Stimulated activated CD8-positive, alpha-beta memory T cell treated with anti-CD3 and anti-CD28 coated beads, Interleukin-15, amount 100 ng/mL, for 4 hours (primary cell): ENCODE measurements at places on chromosomes 6 and 20.

DNA sequence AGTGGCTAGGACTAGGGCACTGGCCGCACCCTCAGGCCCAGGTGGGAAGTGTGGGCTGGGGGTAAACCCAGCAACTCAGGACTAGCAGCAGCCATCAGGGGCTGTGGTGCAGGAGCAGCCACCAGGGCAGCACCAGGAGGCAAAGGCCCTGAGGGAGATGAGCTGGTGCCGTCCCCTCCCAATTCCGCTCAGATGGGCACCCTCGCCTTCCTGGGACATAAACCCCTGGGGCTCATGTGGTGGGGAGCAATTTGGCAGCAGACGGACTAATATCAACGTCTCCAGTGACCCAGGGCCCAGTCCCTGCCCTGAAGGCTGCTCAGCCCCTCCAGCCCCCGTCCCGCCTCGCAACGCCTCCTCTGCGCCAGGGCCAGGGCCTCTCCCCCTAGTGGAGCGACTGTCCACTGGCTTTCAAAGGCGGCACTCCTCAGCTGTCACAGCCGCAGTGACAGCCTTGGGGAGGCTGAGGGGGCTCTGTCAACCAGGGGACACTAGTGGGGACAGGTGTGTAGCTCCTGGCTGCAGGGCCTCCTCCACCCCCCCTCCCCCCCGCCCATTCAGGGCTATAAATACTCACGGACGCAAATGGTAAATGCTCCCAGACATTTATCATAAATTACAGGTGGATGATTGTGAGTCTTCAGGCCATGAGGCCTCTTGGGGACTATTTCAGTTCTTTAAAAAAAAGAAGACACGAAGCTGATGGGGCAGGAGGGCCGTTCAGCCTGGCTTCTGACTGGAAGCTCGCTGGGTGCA lies 349.9 kb downstream of the ZFAND3 start:
- DNase-seq, result no peak

DNA sequence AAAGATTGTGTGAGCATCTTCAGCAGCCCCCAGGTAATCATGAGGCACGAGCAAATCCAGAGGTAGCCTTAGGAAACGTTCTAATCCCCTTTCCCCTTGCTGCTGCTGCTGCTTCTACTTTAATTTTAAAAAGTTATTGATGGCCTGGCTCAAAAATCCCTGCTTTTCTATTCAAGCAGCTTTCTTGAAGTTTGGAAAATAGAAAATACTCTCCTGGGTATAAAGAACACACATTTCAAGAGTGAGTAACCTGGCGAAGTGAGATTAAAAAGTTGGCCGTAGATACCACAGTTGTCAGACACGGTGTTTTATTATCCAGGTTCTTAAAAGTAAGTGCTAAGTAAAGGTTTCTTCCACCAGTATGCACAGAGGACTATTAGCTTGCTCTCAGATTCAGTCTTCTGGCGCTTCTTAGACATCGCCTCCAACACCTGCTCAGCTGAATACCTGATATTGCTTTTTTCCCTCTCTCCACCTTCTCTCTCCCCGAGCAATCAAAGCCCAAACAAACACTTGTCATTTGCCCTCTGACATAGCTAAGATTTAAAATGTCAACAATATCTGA lies 150.7 kb downstream of the EDN3 start:
- no peak for DNase-seq

DNA sequence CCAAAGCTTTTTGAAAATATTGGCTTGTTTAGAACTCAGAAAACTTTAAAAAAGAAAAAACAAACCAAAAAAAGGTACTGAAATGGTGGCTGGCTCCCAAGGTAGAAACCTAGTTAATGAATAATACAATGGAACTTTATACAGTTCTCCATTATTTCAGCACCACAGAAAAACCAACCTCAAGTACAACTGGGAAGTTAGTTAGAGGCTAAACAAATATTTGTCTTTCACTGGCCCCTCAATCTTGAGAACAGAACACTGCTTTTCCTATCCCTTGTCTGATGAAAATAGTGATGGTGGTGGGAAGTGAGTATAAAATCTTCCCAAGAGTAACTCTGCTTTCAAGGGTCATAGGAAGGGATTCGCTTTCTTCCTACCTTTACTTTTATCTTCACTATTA lies 126.5 kb downstream of the REV3L start:
- DNase-seq, result no peak

GRCh38 chr20:48683467-48684175 lies 144.2 kb downstream of the PREX1 start:
- no peak for DNase-seq

DNA sequence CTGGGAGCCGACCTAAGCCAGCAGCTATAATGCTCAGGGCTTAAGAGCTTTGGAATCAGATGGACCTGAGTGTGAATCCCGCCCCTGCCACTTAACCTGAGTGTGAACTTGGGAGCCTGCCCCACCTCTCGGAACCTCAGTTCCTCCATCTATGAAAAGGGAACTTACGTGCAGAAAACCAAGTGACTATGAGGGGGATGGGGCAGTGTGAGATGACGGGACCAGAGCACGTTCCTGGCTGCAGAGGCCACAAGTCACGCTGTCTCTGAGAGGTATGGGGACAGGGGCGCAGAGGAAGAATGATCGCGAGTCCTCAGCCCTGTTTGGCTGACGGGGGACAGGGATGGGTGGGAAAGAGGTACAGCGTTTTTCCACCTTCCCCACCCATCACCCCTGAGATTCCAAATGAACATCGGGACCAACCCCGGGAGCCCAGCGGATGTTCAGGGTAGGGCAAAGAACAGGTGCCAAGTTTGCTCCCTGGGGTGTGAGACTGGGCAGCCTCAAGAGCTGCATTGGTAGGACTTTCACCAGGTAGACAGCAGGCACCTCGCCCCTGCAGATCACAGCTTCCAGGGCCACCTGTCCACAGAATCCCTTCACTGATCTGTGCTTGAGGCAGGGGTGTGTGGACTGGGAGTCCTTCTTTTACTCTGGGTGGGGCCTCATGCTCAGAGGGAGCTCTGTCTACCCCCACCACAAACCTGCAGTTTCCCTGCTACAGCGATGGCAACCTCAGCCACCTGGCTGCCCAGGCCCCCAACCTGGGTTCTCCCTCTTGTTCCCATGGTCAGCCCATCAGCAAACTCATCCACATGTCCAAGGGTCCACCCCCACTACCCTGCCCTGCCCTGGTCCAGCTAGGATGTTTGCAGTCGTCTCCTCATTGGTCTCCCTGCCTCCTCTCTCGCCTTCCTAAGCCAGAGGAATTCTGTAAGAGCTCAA lies 85.8 kb downstream of the CEBPB start:
- no peak for DNase-seq

GRCh38 chr6:70389261-70389660 lies 24.0 kb upstream of the FAM135A start:
- DNase-seq, result no peak

GRCh38 chr6:118401325-118401975 lies 146.6 kb upstream of the PLN start:
- DNase-seq, result no peak

DNA sequence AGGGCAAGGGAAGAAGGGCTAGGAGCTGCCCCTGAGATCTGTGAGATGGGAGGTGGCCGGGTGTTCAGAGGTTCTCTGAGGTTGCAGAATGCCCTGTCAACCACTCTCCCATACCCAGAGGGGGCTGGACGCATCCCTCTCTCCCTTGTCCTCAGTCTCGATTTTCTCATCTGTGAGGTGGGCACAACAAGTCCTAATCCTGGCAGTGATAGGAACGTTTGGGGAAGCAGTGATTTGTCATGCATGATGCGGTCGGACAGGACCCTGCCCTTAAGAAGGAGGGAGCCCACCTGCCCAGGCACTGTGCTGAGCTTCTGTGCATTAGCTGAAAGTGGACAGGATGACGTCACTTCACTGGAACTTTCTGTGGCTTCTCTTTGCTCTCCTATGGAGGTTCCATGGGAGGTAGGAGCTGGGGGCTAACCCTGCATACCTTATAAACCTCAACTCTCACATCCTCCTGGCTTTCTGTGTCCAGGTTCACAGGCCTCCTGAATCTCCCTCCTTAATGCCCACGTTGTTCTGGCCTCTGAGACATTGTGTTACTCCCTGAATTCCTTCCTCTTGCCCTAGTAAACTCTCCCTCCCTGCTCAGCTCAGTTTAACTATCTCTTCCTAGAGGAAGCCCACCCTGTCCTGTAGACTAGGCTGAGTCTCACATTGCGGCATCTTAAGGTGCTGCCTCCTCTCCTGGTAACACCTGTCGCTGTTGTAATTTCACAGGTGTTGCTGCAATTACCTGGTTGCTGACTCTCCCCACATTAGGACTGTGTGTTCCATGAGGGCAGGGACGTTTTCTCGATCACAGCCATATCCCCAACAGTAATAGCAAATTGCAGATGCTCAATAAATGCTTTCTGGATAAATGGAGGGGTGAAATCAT lies 30.1 kb upstream of the CSNK2A1 start:
- DNase-seq, result no peak

DNA sequence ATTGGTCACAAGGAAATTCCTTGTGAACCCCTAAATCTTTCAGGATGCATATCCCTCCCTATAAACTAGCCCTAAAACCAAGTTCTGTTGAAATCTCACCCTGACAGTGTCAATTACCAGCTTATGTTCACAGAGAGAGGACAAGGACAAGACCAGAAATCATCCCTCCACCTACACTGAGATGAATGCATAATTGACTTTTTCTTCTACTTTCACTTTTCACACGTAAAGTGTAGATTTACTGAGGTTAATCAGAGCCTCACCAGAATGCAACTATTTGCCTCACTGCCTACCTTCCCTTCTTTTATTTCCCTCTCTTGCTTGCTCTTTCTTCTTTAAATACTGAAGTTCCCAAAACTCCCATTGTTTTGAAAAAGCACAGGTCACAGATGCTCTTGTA lies 15.3 kb upstream of the NKAIN2 start:
- no peak for DNase-seq

- DNase-seq, result no peak
These were observed 4.6 kb downstream of the KCNK5 start for GRCh38 chr6:39224523-39225182.

DNA sequence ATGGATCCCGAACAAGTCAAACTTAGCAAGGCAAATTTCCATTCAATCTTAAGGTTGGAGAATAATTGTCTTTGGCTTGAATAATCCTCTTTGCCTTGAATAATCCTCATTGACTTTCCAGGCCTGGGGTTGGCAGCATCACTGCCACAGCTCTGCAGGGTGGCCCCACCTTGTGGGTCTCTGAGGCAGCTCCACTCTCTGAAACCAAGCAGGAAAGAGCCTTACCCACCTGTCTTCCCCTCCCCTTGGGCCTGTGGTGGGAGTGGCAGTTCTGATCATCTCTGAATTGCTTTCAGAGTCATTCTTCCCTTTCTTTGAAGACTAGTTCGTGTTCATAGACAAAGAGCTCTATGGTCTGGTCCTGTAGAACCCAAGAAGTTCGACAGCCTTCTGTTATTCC lies 47.5 kb downstream of the KCNQ5 start:
- DNase-seq, result no peak

- DNase-seq, result no peak
These were observed 7.7 kb upstream of the VSX1 start for GRCh38 chr20:25089662-25090061.

DNA sequence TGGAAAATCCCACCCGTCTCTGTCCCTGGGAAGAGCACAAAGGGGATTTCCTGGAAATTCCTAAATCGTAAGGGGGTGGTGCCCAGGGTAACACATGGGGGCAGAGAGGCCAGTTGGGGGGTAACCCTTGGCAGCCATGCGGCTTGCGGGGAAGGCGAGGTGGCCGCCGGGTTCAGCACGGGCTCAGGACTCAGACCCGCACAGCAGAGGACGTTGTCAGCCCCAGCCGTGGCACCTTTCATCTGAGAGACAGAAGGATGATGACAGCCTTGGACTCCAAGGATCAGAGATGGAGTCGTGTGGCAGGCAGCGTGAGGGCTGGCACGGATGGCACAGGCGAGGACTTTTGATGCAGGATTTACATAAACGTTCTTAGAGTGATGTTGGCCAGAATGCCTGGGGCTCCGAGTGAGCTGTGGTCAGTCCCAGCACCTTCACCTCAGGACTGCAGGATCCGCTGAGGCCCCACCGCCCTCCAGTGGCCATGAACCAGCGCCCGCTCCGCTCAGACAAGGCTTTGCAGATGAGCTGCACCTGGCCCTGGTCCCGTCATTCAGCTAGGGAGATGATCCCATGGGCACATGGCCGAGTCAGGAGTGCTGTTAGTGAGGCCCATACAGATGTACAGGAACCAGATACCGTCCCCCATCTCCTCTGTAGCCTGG lies 190.3 kb downstream of the TAF4 start:
- DNase-seq, result no peak

DNA sequence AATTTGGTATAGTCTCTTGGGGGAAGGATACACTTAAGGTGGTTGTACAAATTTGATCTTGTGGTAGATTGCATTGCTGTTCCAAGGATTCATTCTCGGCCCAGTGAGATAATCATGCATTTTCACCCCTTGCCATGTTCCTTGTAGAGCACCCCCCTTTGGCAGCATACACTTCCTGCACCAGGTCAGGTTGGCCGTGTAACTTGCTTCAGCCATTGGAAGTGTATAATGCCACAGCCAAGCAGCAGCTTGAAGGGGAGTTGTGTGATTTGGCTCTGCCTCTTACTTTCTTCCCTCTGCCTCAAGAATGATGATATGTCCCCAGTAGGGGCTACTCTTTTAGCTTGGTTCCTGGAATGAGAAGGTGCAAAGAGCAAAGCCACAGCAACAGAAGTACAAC lies 21.9 kb downstream of the CCN2 start:
- DNase-seq, result no peak

DNA sequence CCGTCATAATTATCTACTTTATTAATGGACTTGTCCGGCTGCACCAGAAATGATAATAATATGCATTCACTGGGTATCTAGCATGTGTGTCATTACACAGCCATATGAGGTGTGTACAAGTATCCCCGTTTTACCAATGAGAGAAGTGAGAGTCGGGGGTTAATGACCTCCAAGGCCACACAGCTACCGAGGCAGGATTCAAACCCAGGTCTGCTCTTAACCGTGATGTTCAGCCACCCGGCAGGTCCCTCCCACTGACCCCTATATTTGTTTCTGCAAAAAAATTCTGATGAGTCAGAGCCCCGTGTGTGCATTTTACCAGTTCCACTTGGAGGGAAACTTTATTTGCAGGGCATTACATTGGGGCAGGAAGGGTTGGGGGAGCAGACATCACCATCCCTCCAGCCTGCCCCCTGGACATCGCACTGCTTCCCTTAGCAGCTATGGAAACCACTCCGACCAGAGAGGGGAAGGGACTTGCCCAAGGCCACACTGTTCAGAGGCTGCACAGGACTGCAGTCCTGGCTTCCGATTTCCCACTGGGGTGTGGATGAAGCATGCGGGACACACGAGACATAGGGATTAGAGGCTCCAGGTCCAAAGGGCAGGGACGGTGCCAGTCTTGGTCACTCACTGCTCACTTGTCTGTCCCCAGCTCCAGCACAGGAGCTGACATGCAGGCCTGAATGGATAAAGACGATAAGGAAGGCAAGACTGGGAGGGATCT lies 10.1 kb upstream of the SRC start:
- DNase-seq, result no peak

DNA sequence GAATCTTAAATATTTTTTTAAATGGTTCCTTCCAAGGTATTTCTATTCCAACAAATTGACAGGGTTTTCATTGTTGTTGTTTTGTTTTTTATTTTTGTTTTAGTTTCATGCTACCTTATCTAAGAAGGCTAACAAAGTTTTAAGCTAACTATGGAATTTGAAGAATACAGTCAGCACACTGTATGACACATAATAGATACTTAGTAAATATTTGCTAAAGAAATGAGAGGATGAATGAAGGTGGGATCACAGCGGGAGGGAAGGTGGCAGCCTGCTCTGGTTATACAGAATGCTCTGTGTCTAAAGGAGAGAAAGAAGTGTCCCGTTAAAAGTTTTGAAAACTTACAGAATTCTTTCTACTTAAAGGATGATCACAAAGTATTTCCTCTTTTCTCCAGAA lies 43.7 kb upstream of the DST start:
- DNase-seq, result no peak

GRCh38 chr20:35207950-35208611 lies 18.4 kb upstream of the MMP24 start:
- DNase-seq, result no peak

- no peak for DNase-seq
These were observed 28.3 kb upstream of the TMEM181 start for GRCh38 chr6:158531566-158531965.
